Activated CD8-positive, alpha-beta memory T cell treated with anti-CD3 and anti-CD28 coated beads, Interleukin-2, amount 50 U/mL, for 48 hours (primary cell): ENCODE measurements at places on chromosomes 11 and 22.

- peak; percentile 35 for DNase-seq
These were observed 6.2 kb downstream of the TSKU start for GRCh38 chr11:76789443-76789719.

- no peak for DNase-seq
These were observed 16.2 kb upstream of the RNASEH2C start for GRCh38 chr11:65736810-65737209.

DNA sequence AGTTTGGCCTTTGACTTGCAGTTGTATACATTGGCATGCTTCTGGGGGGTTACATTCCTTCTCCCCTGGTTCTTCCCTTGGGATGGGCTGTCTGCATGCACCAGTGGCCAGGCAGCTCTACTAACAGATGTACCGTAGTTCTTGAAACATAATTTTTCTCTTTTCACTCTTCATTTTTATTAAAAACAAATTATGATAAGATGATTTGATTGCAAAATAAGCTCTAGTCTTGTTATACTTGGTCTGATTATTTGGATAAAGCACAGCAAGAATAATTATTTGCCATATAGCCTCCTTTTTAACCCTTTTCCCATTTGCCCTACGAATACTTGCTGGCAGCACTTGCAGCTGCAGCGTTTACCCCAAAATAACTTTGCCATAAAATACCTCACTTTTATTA, 12.7 kb downstream of the OR56A5 start:
- no peak for DNase-seq

DNA sequence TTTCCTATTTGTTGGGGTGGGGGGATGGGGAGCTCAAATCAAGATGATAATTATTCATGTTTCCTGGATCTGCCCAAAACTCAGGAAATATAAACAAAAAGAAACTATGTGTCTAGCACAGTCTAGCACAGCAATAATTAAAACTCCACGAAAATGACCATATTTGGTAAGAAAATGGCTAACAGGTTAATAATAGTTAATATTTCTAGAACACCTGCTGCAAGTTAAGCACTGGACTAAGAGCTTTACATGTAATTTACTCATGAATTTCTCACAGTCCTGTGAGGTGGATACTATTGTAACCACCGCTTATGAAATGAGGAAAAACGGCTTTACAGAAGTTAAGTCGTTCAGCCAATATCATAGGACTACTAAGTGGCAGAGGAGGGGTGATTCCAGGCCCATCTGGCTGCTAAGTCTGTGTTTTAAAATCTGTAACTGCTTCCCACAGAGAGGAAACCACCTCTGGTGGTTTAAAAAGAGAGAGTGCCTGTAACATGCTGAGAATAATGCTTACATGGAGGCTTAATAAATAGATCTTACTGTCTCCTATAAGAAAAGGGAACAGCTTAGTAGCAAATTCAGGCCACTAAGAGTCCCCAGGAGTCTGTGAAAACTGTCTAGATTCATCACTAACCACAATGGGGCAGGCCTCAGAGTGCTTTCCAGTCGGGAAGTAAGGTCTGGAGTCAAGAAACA, 11.0 kb upstream of the AMOTL1 start:
- DNase-seq: no peak

DNA sequence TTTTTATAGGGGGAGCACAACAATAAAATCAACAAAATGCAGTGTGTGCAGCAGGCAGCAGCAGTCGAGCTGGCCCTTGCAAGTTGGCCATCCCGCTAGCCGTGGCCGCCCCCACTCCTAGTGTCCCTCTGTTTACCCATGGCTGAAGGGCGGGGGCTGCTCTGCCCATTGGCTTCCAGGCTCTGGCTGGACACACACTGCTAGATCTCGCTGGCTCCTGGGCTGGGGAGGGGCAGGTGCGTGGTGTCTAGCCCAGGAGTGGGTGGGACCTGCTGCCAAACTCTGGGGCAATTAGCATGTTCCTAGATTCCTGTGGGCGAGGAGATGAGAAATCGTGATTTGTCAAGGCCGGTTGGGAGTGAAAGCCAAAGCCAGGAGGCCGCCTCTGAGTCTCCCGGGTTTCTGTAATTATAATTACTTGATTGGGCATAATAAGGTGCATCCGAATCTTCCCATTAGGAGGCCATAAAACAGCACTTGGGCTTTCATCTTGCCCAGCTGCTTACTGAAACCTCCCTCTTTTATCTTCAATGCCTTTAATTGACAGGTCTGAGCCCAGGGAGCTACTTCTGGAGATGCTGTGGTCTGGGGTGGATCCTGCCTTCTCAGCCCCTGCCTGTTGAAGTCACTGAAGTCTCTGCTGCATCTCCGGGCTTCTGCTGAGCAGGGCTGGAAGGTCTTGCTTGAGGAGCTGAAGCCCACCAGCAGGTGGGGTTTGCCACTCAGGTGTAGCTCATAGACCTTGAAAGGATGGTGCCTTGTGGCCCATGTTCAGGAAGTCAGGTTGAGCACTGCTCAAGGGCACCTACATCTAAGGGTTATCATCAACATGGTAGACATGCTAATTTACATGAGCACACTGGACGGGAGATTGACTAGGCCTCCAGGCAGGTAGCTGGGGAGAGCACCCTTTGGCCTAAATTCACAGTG, 44.5 kb upstream of the DKK3 start:
- no peak for DNase-seq

- DNase-seq: no peak
These were observed 76.4 kb downstream of the GGTLC2 start for GRCh38 chr22:22720724-22721261.

GRCh38 chr11:65446446-65447277, 24.1 kb downstream of the NEAT1 start:
- DNase-seq: peak; percentile 51
